ENCODE measurements at places on chromosomes 7 and 10. TPM values are rescaled to one million over a fixed set of nuclear protein-coding genes. Genes with fewer than 3 reads are reported as not detected.

DNA sequence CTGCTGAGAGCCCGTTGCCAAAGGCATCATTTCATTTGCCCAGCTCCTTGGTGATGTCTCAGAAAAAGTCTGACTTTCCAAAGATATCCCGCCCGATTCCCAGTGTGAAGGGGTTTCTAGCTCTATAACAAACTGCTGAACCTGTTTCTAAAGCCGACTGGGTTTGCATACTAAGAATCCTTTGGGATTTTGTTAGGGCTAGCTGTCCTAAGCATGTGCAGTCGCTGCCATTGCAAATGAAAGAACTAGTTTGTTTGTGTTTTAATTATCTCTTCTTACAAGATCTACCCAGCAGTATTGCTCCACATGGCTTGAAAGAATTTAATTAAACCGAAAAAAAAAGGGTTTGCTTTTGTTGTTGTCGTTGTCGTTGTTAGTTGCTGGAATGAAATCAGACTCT, 476.6 kb downstream of the GATA3 start:
- H3K27ac ChIP-seq, result no peak overlapping the region
- no peak for DNase-seq
- H3K4me3 ChIP-seq, result no peak overlapping the region
- no peaks in the 10 kb centered on the region for H3K4me1 ChIP-seq
- H3K27me3 ChIP-seq, result no peaks in the 10 kb centered on the region

DNA sequence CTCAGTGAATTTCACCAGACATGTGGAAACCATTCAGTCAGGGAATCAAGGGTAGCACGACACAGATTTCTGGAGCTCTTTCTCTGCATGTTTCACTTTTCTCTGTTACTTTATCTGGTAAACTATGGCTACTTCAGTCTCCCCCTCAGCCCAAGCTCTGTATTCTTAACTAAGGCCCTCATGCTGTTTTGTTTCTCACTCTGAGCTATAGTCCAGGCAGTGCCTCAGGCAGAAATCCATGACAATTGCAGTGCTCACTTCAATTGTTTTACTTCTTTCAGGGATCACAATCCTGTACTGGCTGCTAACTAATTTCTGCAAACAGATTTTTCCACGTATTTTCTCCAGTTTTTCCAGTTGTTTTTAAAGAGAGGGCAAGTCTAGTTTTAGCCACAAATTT, 1599.9 kb upstream of the LRRTM3 start:
- no peaks in the 10 kb centered on the region for H3K4me1 ChIP-seq
- DNase-seq, result no peak
- no peak overlapping the region for H3K4me3 ChIP-seq
- H3K27me3 ChIP-seq, result no peaks in the 10 kb centered on the region
- no peak overlapping the region for H3K27ac ChIP-seq

DNA sequence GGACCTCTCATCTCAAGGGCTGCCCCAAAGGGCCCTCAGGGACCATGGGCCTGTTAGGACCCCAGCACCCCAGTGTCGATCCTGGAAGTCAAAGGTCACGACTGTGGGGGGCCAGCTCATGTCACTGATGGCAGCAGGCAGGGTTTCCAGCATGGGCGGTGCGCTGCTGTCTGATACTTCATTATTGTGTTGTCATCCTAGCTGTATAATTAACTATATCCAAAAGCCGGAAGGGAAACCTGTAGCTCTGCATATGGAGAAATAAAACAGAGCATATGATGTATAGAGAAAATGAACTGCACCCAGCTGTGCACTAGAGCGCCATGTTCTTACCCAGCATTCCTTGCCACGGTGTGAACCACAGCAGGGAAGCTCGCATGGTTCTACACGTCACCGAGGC, 196.3 kb downstream of the EBF3 start:
- H3K4me1 ChIP-seq, result no peaks in the 10 kb centered on the region
- peaks cover 7% of the 10 kb centered on the region for H3K36me3 ChIP-seq
- no peak overlapping the region for H3K4me3 ChIP-seq
- no peak overlapping the region for H3K27ac ChIP-seq
- H3K27me3 ChIP-seq, result no peaks in the 10 kb centered on the region
- DNase-seq, result no peak

GRCh38 chr10:133381036-133381435, 2.0 kb downstream of the PAOX start:
- no peaks in the 10 kb centered on the region for H3K27me3 ChIP-seq
- peaks cover 3% of the 10 kb centered on the region for H3K36me3 ChIP-seq
- DNase-seq, result no peak

DNA sequence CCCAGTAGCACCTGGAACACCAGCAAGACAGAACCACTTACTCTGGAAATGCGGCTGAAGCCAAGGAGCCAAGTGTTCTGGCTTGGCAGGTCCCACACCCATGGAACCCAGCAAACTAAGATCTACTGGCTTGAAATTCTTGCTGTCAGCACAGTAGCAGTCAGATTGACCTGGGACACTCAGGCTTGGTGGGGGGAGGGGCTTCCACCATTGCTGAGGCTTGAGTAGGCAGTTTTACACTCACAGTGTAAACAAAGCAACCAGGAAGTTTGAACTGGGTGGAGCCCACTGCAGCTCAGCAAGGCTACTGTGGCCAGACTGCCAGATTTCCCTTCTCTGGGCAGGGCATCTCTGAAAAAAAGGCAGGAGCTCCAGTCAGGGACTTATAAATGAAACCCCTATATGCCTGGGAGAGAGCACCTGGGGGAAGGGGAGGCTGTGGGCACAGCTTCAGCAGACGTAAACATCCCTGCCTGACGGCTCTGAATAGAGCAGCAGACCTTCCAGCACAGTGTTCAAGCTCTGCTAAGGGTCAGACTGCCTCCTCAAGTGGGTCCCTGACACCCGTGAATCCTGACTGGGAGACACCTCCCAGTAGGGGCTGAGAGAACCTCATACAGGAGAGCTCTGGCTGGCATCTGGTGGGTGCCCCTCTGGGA, 121.2 kb downstream of the MTERF1 start:
- H3K4me3 ChIP-seq, result no peak overlapping the region
- H3K4me1 ChIP-seq, result no peaks in the 10 kb centered on the region
- H3K36me3 ChIP-seq, result no peaks in the 10 kb centered on the region
- no peak overlapping the region for H3K27ac ChIP-seq

GRCh38 chr10:95096143-95096542, 26.8 kb upstream of the CYP2C8 start:
- no peaks in the 10 kb centered on the region for H3K36me3 ChIP-seq
- no peaks in the 10 kb centered on the region for H3K27me3 ChIP-seq
- H3K27ac ChIP-seq, result no peak overlapping the region
- no peak overlapping the region for H3K4me3 ChIP-seq
- no peak for DNase-seq

DNA sequence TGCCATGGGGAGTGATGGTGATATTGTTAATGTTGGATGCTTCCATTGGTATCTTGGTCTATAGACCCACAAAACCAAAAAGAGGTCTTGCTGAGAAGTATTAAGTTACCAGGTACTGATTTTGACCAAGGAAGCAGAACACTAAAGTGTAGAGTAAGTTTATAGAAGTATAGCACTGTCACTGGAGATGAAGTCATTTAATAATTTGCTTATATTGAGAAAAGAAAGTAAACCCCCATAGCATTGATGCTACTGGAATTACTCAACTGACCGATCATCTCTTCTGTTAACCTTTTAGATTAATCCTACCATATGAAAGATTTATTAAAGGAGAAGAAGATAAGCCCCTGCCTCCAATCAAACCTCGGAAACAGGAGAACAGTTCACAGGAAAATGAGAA, 183.2 kb downstream of the RTKN2 start:
- no peak overlapping the region for H3K27ac ChIP-seq
- H3K36me3 ChIP-seq, result peaks cover 41% of the 10 kb centered on the region
- no peaks in the 10 kb centered on the region for H3K27me3 ChIP-seq
- DNase-seq, result no peak
- H3K4me3 ChIP-seq, result no peak overlapping the region
- peaks cover 23% of the 10 kb centered on the region for H3K4me1 ChIP-seq

DNA sequence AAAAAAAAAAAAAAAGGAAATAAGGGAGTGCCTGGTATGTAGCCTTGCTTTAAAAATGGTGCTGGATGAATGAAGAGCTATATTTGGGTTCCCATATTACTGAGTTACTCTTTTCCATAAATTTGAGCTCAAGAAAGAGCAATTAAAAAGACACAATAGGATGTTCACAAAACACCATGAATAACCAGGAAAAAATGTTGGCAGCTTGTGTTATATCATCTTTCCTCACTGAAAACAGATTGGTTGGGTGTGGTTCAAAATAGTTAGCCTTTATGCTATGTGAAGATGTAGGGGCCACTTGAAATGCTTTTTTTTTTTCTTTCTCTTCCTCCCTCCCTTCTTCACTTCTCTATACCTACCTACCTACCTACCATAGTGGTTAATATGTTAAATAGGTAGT, 256.9 kb downstream of the STK31 start:
- H3K27me3 ChIP-seq, result no peaks in the 10 kb centered on the region
- no peak overlapping the region for H3K4me3 ChIP-seq
- no peak for DNase-seq
- H3K36me3 ChIP-seq, result no peaks in the 10 kb centered on the region
- H3K4me1 ChIP-seq, result no peaks in the 10 kb centered on the region

DNA sequence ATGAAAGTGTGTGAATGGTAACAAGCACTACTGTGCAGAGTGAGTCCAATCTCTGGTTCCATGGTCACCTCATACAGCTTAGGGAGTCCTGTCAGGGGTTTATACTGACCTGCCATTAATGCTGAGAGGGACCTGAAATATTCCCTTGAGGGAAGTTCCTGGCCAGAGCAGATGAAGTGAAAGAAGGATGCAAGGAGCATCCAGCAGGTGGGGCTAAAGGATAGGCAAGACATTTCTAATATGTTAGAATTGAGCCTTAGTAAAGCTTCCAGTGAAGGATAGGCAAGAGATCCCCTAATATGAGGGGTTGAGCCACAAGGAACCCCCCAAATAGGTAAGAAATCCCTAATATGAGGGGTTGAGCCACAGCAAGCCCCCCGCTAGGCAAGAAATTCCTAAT, 25.5 kb upstream of the FAM221A start:
- no peaks in the 10 kb centered on the region for H3K27me3 ChIP-seq
- DNase-seq, result no peak
- H3K4me1 ChIP-seq, result no peaks in the 10 kb centered on the region
- no peak overlapping the region for H3K4me3 ChIP-seq

DNA sequence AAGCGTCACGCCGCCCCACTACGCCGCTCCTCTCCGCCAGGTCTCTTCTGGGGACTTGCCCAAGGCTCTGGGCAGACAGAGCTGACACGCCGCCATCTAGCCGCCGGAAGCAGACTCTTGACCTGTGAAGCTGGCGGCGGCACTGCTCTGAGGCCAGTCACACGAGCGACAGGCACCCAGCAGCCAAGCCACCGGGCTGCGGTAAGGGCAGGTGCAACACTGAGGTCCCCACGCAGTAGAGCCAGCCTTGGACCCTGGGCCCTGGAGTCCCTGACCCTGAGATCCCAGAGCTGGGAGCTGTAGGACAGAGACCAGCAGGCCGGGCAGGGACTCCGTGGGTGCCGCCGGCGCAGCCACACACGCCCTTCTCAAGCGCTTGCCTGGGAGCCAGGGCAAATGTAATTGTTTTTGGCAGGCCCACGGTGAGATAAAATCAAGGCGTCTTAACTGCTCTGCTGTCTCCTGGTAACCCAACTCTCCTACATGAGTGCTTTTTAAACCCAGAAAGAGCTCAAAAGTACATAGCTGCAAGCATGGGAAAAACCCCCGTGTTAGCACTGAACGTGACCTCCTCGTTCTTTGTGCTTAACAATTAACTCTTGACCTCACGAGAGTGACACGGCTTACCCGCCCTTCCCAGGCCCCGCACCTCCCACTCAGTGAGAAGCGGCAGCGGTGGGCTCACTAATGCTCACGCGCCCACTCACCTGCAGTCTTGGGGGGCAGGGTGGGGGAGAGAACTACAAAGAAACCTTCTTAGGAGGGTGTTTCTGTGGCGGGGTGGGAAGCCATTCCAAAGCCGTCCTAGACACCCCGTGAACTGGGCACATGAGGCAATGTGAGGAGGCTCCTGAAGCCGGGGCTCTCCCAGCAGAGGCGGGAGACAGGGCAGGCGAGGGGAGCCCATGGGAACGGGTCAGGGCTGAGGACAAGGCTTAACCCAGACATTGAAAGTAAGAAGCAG, 8.5 kb downstream of the GPER1 start:
- H3K4me1 ChIP-seq, result no peaks in the 10 kb centered on the region
- no peak overlapping the region for H3K4me3 ChIP-seq
- DNase-seq, result no peak
- H3K27ac ChIP-seq, result no peak overlapping the region
- H3K36me3 ChIP-seq, result no peaks in the 10 kb centered on the region
- H3K27me3 ChIP-seq, result no peaks in the 10 kb centered on the region

DNA sequence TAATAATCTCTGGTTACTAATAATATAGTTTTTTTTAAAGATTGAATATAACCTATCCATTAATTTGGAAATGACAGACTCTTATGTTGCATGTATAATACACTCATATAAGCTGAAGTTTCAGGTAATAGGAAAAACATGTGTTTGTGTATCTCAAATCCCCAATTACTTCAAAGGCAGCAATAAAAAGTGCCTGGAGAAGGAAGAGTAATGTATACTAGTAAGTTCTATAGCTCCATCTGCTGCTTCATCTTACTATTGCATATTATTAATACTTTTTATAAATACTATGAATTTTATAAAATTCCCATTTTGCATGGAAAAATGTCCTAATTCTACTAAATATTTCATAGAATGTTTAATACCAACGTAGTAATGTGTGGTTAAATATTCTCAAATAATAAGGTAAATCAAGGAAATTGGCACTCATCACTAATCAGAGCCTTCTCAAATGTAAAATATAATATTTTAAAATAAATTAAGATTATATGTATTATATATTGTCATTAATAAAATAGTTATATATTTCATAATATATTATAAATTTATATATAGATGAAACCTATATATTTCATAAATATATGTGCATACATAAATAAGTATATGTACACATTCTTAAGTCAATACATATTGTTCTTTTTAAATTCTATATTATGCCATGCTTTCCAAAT, 311.9 kb downstream of the HGF start:
- no peak overlapping the region for H3K27ac ChIP-seq
- H3K4me1 ChIP-seq, result no peaks in the 10 kb centered on the region
- DNase-seq, result no peak
- H3K36me3 ChIP-seq, result no peaks in the 10 kb centered on the region
- H3K27me3 ChIP-seq, result no peaks in the 10 kb centered on the region

DNA sequence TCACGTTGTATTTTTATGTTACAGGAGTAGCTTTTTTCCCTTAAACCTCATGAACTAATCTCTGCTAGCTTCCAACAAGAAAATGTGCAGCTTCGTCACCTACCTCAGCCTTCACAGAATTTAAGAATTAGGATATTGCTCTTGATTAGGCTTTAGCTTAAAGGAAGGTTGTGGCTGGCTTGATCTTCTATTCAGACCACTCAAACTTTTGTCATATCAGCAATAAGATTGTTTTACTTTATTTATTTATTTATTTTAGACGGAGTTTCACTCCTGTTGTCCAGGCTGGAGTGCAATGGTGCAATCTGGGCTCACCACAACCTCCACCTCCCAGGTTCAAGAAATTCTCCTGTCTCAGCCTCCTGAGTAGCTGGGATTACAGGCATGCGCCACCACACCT, 125.6 kb upstream of the GPR22 start:
- no peaks in the 10 kb centered on the region for H3K27me3 ChIP-seq
- no peak overlapping the region for H3K27ac ChIP-seq
- no peaks in the 10 kb centered on the region for H3K4me1 ChIP-seq
- H3K4me3 ChIP-seq, result no peak overlapping the region

Gene CH25H
- total RNA-seq, result 0.49 TPM

Gene STK31
- total RNA-seq, result 0.30 TPM

Gene HOXA2
- total RNA-seq, result not detected

Gene POMZP3
- total RNA-seq, result 33.7 TPM

Gene AMZ1
- 0.25 TPM for total RNA-seq

Gene STAMBPL1
- total RNA-seq, result 23.7 TPM

Gene IRF5
- total RNA-seq, result 1.8 TPM

Gene LIPN
- not detected for total RNA-seq

Gene CNNM1
- 0.16 TPM for total RNA-seq

Gene NUTM2B
- 0.34 TPM for total RNA-seq

Gene AKR1B15
- not detected for total RNA-seq

Gene CCDC136
- total RNA-seq, result 4.9 TPM

All from CD4-positive, alpha-beta T cell (primary cell).